ENCODE measurements at places on chromosomes 4 and X. TPM values are rescaled to one million over a fixed set of nuclear protein-coding genes. Genes with fewer than 3 reads are reported as not detected.

The PABPC1L2B gene
- total RNA-seq, result not detected

The CASK gene
- total RNA-seq, result 23.7 TPM

The NAP1L3 gene
- 0.86 TPM for total RNA-seq

The ADAM29 gene
- total RNA-seq, result not detected

The LAP3 gene
- total RNA-seq, result 90.6 TPM

The PIN4 gene
- total RNA-seq, result 5.1 TPM

The FRMD7 gene
- total RNA-seq, result not detected

The LGI2 gene
- total RNA-seq, result not detected

The MGAT4D gene
- total RNA-seq, result not detected

DNA sequence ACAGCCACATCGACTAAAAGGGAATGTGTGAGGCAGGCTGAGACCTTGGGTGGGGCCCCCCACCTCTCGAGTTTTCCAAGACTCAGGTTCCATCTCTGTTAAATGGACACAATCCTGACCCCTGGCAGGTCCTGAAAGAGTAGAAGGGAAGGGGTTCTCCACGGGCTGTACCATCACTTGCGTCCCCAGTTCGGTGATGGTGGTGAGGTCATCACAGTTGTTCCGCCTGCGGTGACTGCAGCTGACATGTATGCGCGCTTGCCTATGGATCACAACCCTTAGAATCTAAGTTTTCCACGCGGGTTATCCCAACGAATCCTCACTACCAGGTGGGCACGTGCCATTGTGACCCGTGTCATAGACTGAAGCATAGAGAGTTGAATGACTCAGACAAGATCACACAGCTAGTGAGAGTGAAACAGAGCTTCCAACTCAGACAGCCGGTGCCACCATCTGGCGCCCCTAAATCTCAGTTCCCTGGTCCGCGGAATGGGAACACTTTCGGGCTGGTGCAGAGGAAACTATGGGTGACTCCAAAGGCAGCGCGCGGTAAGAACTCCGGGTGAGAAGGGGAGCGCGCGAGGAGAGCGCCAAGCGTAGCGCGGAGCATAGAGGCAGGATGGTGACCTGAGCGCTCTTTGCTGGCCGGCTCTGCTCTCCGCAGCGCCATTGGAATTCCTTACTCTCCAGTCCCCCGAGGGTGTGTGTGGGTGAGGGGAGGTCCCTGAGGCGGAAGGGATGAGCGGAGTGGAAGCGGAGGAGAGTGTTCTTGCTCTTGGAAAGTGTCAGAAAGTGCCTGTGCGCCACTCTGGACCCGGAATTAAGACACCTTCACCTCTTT lies 10.5 kb downstream of the MSX1 start:
- DNase-seq, result no peak

DNA sequence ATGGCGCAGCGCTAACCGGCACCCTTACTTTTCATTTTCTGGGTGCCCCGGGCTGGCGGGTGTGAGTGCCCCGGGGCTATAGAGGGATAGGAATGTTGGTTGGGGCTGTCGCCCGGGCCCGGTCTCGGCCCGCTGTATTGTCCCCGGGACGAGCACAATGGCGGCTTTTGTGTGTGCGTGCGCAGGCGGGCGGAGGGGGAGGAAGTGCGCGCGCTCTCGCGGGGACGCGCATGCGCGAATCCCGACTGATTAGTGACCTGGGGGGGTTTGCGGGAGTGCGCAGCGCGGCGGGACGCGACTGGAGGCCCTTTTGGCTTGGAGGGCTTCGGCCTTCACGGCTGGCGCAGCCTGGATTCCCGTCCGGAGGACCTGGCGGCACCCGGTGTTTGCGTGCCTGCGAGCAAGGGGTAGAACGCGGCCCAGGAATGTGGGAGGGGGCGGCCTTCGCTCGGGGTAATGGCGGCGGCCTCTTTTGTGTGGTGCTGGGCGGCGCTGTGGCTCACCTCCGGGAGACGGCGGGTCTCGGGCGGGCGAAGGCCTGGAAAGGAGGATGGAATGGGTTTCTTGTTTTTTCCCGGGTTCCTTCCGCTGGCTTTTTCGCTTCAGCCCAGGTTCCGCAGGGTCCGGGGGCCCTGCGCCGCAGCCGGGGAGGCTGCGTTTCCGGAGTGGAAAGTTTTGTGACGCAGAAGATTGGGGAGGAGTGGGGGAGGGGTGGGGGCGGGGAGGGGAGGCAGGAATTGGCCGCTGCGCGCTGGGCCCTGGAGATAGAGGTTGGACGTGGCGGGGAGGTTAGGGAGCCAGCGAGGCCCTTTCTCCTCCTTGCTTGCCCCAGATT lies 618 bp downstream of the DDX3X start:
- peak; percentile 58 for DNase-seq

GRCh38 chr4:177393236-177393635 lies 49.0 kb downstream of the AGA start:
- no peak for DNase-seq

- DNase-seq, result no peak
Measured at GRCh38 chrX:107480272-107480671, 30.8 kb downstream of the FRMPD3 start.

- peak; percentile 96 for DNase-seq
Measured at GRCh38 chr4:110484767-110485166, 8.8 kb downstream of the ENPEP start.

GRCh38 chr4:118941799-118942198 lies 53.1 kb downstream of the SYNPO2 start:
- DNase-seq, result peak; percentile 55

DNA sequence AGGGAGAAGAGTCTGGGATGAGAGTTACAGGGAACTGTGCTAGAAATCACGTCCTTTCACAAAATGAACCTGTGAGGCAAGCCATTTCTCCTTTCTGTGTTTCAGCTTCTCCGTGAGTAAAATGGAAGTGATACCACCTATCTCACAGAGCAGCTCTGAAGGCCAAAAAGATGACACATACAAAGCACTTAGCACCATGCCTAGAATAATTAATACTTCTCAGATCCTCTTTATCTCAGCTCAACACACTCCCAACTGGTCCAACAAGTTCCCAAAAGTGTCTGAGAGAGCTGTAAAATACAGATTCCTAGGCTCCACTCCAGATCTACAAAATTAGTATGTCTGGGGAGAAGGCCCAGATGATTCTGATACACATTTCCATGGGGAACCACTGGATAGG lies 38.3 kb downstream of the LHFPL1 start:
- no peak for DNase-seq

DNA sequence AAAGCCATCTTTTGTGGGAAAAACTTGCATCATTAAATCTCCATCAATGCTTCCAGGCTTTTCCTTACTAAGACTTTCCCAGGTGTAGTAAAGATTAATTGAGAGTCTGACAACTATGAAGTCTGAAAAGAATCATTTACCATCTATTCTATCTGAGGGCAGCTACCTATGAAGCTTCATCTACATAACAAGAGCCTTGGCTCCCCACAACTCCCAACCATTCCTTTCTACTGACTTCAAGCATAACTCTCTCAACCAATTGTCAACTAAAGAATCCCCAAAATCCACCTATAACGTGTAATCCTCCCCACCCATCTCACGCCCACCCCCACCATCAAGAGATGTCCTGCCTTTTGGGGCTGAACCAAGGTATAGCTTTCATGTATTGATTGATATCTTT lies 101.5 kb upstream of the GABRA2 start:
- DNase-seq, result no peak

GRCh38 chr4:38387348-38387747 lies 276.7 kb upstream of the KLF3 start:
- no peak for DNase-seq

- DNase-seq, result no peak
Measured at GRCh38 chrX:23908219-23909004, 606 bp downstream of the CXorf58 start.

- peak; percentile 84 for DNase-seq
Measured at GRCh38 chr4:7255488-7255881, 63.1 kb downstream of the SORCS2 start.

- DNase-seq, result peak; percentile 88
Measured at GRCh38 chr4:53601251-53601764, 10.0 kb upstream of the LNX1 start.

GRCh38 chr4:2288051-2288541 lies 26.2 kb upstream of the MXD4 start:
- no peak for DNase-seq

DNA sequence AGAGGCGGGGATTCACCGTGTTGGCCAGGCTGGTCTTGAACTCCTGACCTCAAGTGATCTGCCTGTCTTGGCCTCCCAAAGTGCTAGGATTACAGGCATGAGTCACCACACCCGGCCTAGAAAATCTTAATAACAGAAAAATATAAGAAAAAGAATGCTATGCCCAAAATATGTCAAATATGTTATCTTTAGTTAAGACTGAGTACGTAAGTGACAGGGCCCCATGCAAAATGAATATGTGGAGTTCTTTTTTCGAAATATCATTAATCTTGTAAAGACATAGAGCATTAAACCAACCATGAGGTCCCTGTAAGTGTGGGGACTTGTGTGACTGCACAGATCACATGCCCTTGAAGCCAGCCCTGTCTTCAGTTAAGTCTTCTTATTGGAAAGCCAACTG lies 8.9 kb upstream of the ZNF518B start:
- DNase-seq, result no peak

DNA sequence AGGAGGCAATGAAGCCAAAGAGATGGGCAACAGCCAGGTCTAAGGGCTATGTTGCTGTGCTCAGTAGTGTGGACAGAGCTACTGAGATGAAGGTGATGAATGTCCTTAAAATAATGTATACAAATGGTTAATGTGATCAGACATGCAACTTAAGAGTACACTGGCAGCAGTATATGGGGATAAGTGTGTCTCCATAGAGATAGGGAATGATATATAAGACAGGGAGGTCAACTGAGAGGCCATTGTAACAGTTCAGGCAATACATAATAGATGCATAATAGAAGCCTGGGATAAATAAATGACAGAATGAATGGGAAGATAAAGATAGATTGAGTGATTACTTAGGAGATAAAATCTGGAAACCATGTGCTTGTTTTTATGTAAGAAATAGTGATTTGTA lies 250.0 kb downstream of the CFAP299 start:
- no peak for DNase-seq

- DNase-seq, result peak; percentile 78
Measured at GRCh38 chrX:34778916-34779315, 121.8 kb upstream of the TMEM47 start.

- no peak for DNase-seq
Measured at GRCh38 chrX:103233263-103233662, 18.4 kb downstream of the BEX4 start.

- DNase-seq, result no peak
Measured at GRCh38 chr4:177434667-177435066, 7.6 kb downstream of the AGA start.

DNA sequence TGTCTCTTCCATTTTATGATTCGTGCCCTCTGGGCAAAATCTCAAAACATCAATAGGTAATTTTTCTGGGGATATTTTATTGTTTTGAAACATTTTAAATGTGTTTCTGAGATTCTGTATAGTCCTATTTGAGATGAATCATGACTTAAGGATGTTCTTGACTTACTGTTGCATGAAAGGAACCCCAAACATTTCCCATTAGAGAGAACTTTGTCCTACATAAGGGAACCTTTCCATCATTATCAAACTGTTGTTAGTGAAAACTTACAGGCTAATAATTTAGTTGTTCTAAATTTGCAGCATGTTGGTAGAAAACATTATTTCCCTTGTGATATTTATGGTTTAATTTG lies 523.3 kb downstream of the PPARGC1A start:
- DNase-seq, result no peak

- no peak for DNase-seq
Measured at GRCh38 chr4:35993606-35994005, 250.7 kb downstream of the ARAP2 start.

DNA sequence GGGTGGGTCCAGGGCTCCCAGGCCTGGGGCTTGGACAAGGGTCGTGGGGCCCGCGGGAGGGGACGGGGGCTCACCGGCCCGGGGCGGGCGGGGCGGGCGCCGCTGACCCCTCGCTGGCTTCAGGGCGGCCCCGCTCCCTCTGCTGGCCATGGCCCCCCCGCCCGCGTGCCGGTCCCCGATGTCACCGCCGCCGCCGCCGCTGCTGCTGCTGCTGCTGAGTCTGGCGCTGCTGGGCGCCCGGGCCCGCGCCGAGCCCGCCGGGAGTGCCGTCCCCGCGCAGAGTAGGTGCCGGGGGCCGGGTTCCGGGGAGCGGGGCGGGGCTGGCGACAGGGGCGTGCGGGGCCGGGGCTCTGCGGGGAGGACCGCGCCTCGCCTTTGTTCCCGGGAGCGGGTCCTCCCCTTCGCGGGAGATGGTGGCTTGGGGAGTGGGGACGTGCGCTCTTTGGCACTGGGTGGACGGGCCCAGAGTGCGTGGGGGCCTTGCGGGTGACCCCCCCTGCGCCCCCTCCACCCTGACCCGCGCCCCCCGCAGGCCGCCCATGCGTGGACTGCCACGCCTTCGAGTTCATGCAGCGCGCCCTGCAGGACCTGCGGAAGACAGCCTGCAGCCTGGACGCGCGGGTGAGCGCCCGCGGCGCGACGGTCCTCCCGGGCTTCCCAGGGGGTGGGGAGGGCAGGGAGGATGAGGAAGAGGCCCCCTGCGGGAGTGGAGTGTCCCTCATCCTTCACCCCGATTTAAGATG lies 16.8 kb upstream of the NAT8L start:
- DNase-seq, result no peak

- no peak for DNase-seq
Measured at GRCh38 chr4:8048856-8049676, 109.4 kb upstream of the AFAP1 start.

DNA sequence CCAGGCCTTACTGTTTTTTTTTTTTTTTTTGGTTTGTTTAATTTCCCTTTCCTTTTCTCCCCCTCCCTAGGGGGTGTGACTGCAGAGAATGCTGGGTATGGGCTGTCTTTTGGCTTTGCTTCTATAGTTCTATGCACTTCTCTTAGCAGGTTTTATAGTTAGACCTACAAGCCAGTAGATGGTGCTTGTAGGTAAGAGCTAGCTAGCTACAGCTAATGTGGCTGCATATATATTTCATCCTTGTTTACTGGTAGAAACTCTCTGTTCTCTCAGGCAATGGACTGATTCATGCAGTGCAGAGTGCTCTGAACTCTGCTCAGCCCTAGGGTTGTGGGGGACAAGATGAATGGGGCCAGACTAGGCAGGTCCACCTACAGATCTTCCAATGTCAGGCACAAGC lies 246.4 kb downstream of the SH2D1A start:
- no peak for DNase-seq

DNA sequence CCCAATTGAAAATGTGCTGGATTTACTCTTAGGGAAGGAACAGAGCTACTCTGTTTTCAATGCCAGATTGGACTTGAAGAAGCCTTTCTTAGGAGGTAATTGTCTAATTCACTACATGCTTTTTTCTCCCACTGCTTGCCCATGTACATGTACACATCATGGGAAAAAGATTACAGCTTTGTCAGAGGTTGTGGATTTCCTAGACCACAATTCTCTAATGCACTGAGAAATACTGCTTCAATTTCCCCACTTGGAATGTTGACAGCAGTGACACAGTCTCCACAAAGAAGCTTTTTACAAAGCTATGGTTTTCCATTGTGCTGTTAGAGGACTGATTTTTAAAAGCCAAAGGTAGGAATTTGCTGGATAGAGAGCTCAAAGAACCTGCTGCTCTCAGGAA lies 19.5 kb downstream of the ZAR1 start:
- peak; percentile 1 for DNase-seq

Data from LHCN-M2 (cell line).